ENCODE measurements at places on chromosomes 3 and 15.

DNA sequence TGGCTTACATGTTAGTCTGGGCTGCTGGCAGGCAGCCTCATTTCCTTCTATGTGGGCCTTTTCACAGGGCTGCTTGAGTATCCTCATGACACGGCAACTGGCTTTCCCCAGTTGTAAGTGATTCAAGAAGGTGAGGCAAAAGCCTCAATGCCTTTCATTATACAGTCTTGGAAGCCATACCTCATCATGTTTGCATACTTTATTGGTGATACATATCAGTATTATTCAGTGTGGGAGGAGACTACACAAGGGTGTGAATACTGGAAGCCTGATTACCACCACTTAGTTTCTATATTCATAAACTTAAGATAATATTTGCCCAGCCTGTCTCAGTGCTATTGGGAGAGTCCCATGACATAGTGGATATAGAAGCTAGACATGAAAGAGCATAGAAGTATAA is 346.8 kb downstream of the SOX2 start:
- no peak for DNase-seq

DNA sequence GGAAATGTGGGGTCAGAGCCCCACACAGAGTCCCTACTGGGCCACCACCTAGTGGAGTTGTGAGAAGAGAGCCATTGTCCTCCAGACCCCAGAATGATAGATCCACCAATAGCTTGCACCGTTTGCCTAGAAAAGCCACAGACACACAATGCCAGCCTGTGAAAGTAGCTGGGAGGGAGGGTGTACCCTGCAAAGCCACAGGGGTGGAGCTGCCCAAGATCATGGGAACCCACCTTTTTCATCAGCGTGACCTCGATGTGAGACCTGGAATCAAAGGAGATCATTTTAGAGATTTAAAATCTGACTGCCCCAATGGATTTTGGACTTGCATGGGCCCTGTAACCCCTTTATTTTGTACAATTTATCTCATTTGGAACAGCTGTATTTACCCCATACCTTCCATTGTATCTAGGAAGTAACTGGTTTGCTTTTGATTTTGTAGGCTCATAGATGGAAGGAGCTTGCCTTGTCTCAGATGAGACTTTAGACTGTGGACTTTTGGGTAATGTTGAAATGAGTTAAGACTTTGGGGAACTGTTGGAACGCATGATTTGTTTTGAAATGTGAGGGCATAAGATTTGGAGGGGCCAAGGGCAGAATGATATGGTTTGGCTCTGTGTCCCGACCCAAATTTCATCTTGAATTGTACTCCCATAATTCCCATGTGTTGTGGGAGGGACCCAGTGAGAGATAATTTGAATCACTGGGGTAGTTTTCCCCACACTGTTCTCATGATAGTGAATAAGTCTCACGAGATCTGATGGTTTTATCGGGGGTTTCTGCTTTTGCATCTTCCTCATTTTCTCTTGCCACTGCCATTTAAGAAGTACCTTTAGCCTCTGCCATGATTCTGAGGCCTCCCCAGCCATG is 49.0 kb downstream of the CD200 start:
- no peak for DNase-seq

DNA sequence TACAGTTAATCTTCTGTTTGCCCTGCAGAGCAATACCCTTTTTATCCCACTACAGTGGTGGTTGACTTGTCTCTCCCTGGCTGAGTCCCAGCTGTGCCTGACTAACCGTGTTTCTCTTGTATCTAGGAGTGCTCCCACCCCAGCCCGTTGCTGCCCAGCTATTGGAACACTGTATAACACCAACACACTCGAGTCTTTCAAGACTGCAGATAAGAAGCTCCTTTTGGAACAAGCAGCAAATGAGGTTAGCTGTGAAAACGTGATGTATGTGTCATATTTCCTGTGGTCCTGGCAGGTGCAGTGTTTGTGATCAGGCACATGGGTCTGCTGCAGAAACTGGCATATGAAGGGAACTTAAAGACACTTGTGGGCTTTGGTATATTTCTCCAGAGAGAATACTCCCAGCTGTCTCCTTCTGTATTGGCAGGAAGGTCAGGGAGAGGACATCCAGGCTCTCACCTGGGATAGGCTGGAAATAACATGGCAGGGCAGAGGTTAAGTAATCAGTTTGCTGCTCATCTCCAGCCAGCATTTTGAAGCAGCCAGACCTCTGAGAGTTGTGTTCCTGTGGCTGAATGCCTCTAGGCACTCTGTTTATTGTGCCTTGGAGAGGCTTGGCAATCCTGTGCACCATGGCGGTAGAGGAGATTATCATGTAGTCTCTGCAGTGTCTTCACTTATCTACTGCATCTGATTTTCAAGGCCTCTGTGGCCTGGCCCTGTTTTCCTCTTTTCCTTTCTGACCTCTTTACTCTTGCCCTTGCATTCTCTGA is 34.8 kb downstream of the ATG7 start:
- DNase-seq = peak; percentile 52

DNA sequence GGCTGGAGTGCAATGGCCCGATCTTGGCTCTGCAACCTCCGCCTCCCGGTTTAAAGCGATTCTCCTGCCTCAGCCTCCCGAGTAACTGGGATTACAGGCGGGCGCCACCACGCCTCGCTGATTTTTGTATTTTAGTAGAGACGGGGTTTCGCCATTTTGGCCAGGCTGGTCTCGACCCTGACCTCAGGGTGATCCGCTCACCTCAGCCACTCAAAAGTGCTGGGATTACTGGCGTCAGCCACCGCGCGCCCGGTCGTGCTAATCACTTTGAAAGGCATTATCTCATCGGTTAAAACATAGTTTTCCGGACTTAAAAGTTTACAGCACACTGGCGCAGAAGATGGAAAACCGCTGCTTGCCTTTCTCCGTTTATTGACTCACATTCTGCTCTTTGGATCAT is 27.6 kb upstream of the MTHFS start:
- DNase-seq = no peak

DNA sequence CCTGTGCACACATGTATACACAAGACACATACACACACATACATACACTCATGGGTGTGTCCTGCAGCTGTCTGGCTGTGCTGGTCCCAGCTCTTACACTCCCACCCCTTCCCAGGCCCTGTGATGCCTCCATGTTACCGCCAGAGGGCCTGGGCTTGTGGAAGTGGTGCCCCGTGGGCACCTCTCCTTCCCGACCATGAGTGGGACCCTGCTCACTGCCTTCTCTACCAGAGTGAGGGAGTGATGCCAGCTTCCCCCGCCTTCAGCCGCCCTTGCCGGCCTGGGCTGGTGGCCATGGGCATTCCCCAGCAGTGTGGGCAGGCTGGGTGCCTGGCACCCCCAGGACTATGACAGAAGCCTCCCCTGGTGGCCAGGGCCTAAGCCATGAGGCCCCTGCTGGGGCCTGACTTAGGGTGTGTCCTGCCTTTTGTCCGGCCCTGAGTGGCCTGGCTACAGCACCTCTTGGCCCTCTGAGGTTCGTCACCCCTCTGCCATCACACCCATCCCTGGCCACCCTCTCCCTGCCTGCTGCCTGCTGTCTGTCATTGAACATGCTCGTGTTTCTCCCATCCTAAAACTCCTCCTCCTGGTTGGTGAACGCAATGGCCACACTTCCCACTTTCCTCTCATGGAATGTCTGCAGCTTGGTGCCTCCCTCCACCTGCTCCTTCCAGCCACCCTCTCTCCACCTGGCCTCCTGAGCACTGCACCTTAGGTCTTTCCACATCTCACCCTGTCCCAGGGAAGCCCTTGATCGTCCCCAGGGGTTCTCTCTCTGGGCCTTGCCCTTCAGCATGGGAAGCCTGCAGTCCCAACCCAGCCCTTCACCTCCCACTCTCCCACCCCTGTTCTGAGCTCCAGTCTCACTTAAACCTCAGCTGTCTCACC is 14.6 kb downstream of the HDAC11 start:
- peak; percentile 63 for DNase-seq

DNA sequence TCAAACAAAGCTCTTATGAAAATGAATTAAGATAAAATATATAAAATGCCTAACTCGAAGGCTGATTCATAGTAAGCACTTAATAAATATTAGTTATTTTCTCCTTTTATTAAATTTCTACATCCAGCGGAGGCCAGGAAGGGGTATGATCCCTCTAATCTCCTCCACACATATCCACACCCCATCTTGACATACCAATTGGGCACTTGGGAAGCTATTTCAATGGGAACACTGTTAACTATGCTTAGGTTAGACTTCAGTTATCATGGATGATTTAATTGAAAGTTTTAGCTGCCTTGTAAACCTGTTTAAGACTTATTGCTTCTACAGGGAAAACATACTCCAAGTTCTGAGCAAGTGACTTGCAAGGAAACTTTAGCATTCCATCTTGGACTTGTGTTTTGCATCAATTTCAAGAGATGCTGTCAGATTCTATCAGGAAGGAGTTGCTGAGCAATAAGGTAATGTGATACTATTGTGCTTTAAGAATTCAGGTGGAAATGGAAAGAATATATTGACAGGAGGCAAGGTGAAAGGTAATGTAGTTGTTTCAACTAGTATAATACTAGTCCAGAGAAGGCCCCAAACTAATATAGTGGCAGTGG is 120.4 kb upstream of the TSPAN3 start:
- no peak for DNase-seq

- DNase-seq = no peak
These were observed 3.5 kb downstream of the FEM1B start for GRCh38 chr15:68281008-68281407.

- peak; percentile 52 for DNase-seq
These were observed 524 bp downstream of the MRPS11 start for GRCh38 chr15:88467935-88468528.

- DNase-seq = no peak
These were observed 17.5 kb downstream of the RFTN1 start for GRCh38 chr3:16496008-16496407.

Data from hematopoietic multipotent progenitor cell treated with erythropoietin and hydrocortisone succinate and interleukin-3 and kit ligand, for 4 days (in vitro differentiated cells).